ENCODE measurements at places on chromosomes 4 and X.

- DNase-seq: no peak
Observed at GRCh38 chr4:23241408-23241807, 548.7 kb downstream of the GBA3 start.

- DNase-seq: no peak
Observed at GRCh38 chr4:82823062-82823461, 24.5 kb upstream of the SCD5 start.

- no peak for DNase-seq
Observed at GRCh38 chr4:163350672-163351071, 7.0 kb downstream of the NPY5R start.

- DNase-seq: no peak
Observed at GRCh38 chr4:74319470-74319869, 11.2 kb downstream of the EPGN start.

DNA sequence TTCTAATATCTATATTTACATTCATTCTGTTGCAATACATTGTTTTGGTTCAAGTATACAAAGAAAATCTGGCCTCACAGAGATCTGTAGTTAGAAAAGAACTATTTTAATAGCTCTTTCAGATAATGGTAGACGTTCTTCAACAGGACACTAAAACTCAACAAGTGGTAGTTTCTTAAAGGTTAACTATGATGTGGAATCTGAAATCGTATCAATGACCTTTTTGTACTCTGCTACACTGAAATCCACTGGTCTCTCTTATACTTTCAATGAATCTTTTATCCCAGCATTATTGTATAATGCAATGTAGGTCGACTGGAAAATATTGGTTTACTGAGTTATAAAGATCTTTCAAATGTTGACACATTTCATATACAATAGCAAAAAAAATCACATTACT is 12.7 kb downstream of the TMEM185A start:
- DNase-seq: no peak

DNA sequence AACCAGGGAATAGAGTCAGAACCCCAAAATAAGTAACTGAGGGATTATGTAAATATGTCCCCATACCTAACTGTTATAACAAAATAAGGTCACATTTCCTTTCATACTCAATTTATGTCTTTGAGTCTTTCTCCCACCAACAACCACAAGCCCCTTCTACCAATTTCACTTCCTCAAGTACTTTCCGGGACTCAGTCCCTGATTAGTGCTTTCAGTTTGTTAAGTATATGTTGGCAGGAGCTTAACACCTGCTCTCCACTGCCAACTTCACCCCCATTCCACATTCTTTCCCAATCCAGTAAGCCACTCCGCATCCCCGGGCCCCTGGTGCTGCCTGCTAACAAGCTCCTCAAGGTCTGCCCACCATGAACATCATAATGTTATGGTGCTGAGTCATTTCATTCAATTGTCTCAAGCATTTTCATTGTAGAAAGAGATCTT is 71.3 kb upstream of the SPRY1 start:
- no peak for DNase-seq

DNA sequence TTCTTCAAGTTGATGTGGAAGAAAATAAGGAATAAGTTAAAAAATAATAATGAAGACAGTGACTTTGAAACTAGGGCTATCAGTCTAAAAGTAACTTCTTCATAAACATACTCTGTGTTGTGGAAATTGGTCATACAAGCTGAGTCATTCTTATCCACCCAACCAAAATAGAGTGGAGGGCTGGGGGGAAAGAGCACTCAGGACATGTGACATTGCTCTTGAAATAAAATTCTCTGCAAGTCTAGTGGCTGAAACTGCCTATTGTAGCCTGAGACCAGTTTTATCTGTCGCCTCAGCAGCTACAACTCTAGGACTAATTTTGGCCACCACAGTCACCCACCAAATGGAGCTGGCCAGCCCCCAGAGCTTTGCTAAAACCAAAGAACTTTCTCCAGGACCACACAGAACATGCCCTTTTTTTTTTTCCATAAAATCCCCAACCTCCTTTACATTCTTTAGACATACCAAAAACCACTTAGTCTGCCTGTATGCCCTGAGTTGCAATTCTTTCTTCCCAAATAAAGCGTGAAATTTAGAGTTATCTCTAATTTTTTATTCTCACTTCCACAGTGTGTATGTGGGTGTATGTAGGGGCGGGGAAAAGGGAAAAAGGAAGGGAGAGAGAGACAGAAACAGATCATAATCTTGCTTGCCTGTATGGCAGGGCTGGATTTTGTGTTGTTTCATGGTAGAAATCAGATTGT is 23.0 kb upstream of the SLC25A4 start:
- no peak for DNase-seq

GRCh38 chr4:168605411-168605810 is 108.6 kb downstream of the PALLD start:
- no peak for DNase-seq

- DNase-seq: no peak
Observed at GRCh38 chr4:174713821-174714220, 115.2 kb downstream of the GLRA3 start.

- DNase-seq: no peak
Observed at GRCh38 chr4:166458756-166459155, 585.7 kb downstream of the TLL1 start.

DNA sequence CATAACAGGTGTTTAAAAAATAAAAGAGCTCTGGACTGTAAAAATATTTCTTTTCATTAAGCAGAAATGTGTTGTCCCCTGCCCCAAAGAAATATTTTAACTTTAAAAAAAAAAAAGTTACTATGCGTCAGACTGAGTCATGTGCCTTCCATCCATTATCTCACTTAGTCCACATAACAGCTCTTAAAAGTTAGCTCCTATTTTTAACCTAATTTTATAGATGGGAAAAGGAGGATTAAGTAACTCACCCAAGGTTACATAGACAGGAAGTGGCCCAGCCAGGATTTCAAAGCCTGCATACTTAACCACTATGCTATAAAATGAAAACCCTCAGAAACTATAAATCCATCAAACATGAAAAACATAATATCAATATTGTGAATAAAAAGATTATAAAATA is 97.7 kb downstream of the MANBA start:
- DNase-seq: no peak

GRCh38 chrX:40107291-40108161 is 9.8 kb upstream of the BCOR start:
- DNase-seq: no peak

GRCh38 chr4:183757060-183757459 is 98.0 kb downstream of the TRAPPC11 start:
- DNase-seq: no peak

- DNase-seq: no peak
Observed at GRCh38 chr4:109171070-109171469, 131.4 kb downstream of the COL25A1 start.

- no peak for DNase-seq
Observed at GRCh38 chr4:108184453-108185049, 15.8 kb upstream of the LEF1 start.

GRCh38 chr4:40199179-40199670 is 2.4 kb downstream of the RHOH start:
- no peak for DNase-seq

GRCh38 chrX:107102980-107103379 is 15.6 kb downstream of the RBM41 start:
- DNase-seq: no peak

DNA sequence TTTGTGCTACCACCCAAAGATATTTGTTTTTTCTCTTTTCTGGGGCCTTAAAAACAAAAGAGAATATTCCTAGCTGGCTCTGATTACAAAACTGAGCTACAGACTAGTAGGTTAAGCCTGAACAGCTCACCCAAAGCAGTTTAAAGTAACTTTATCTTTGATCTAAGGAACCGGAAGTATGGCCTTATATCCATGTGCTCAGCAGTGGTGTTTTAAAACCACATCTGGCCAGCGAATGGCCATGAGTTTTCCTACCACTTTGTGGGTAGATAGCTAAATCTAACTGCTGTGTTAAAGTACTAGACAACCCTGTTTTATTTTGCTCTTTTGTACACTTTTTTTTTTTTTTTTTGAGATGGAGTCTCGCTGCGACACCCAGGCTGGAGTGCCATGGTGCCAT is 24.6 kb downstream of the ADGRG4 start:
- DNase-seq: no peak

GRCh38 chr4:128452415-128452814 is 164.8 kb upstream of the PGRMC2 start:
- DNase-seq: no peak

- DNase-seq: no peak
Observed at GRCh38 chrX:41825796-41826195, 97.6 kb downstream of the CASK start.

- no peak for DNase-seq
Observed at GRCh38 chrX:49925176-49925575, 2.8 kb downstream of the CLCN5 start.
